ENCODE measurements at places on chromosomes 5 and 9.

DNA sequence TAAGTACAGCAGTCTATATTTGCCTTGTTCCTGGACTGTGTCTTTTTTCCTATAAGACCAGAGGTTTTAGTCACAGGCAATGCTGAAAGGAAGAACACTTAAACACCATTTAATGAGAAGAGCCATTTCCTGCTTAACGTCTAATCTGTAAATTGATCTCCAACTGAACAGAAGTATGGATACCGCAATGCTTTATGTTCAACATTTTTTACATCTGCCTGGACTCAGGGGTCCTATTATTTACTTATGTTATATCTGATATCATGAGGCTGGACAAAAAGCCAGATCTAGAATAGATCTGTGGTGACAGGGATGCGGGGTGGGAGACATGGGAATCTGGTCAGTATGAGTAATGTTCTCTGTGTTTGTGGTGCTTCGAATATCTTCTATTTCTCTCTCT, 334.6 kb upstream of the MPDZ start:
- DNase-seq = no peak

- peak; percentile 97 for DNase-seq
Measured at GRCh38 chr5:57692582-57693487, 210.2 kb upstream of the ACTBL2 start.

DNA sequence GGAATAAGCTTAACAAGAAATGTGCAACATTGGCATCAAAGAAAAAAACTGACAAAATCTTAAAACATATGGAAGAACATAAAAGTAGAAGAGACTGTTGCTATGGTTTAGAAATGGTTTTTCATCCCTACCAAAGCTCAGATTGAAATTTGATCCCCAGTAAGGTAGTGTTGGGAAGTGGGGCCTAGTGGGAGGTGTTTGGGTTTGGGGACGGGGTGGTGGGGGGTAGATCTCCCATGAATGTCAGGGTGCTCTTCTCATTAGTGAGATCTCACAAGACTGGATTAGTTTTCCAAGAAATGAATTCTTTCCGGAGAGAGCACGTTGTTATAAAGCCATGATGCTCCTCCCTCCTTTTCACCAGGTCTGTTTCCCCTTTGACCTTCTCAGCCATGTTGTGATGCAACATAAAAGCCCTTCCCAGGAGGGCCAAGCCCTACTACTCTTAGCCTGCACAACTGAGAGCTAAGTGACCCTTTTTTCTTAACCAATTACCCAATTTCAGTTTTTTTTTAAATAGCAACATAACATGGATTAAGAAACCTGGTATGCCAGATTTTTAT, 10.6 kb downstream of the TMEM167A start:
- no peak for DNase-seq

DNA sequence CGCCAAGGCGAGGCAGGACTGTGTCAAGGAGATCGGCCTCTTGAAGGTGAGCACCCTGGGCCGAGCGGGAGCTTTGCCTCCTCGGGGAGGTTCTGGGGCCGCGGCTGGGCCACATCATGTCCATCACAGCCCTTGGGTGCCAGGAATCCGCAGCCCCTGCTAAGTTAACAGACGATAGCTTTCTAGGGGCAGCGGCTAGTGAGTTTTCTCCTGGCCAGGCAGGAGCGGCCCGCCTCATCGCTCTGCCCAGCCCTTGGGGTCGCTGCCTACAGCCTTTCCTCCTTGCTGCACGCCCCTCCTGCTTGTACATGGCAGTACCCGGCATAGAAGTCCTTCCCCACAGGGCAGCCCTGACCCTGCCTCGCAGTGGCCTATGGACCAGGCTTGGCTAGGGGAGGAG, 56.2 kb downstream of the NEK6 start:
- DNase-seq = no peak

DNA sequence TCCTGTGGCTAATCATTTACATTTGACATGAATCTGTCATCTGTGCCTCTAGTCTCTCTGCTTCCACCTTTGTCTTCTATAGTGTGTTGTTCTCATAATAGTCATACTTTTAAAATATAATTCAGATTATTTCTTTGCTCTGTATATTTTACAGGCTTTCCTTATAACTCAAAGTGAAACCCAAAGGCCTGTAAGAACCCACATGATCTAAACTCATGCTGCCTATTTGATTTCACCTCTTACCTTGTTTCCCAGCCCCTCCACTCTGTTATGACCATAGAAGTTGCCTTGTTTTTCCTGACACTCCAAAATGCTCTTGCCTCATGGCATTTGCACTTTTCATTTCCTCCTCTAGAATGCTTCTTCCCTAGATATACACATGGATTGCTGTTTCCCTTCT, 74.2 kb downstream of the COMMD10 start:
- no peak for DNase-seq

DNA sequence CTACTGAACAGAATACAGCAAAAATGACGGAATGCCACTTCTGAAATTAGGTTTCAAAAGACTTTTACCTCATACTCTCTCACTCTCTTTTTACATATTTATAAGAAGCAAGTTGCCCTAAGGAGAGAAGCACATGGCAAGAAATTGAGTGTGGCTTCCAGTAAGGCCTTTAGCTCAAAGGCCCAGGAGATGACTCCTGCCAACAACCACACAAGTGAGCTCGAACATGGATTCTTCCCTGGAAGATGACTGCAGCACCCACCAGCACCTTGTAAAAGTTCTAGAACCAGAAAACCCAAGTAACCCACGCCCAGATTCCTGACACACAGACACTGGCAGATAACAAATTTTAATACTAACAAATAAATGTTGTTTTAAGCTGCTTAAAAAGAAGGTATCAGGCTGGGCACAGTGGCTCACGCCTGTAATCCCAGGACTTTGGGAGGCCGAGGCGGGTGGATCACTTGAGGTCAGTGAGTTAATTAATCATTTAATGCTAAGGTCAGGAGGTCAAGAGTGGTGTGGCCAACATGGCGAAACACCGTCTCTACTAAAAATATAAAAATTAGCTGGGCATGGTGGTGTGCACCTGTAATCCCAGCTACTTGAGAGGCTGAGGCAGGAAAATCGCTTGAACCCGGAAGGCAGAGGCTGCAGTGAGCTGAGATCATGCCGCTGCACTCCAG, 17.0 kb downstream of the PTBP3 start:
- no peak for DNase-seq

GRCh38 chr5:133914434-133914833, 54.0 kb downstream of the C5orf15 start:
- no peak for DNase-seq

DNA sequence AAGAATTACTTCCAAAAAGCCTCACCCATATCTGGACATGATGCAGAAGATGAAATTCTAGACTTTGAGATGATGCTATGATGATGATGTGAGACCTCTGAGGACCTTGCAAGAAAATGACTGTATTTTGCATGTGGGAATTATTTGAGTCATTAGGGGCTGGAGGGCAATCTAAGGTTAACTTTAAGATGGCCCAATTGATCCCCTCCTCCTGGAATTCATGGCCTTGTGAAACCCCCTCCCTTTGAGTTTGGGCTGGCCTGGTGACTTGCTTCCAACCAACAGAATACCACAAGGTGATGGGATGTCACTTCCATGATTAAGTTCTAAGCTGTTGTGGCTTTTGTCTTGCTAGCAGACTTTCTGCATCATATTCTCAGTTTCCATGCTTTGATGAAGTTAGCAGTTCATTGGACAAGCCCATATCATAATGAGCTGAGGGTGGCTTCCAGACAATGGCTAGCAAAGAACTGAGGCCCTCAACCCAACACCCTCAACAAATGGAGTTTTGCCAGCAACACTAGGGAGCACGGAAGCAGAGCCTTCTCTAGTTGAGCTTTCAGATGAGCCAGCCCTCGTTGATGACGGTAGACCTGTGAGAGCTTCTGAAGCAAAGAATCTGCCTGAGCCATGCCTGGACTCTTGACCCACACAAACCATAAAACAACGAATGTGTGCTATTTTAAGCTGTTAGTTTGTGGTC, 7.4 kb upstream of the AMACR start:
- no peak for DNase-seq

DNA sequence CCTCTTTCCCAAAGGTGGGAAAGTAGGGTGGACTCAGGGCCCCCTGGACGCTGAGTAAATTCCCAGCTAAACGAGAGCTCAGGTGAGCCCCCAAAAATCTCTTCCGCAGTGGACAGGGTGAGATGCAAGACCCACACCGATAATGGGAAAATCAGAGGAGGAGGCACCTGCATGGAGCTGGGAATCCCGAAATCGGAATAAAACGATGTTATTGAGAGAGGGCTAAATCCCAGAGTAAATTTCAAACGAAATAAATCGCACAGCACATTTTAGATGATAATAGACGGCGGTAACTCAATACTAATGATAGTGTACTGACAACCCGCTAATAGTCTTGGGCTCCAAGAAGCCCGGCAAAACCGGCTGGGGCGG, 3.0 kb upstream of the BARHL1 start:
- DNase-seq = no peak

All from foreskin fibroblast (primary cell).